ENCODE measurements at places on chromosomes 2 and 18. TPM values are rescaled to one million over a fixed set of nuclear protein-coding genes. Genes with fewer than 3 reads are reported as not detected.

Gene SIGLEC15
- polyA plus RNA-seq: 6.5 TPM

- no peaks in the 10 kb centered on the region for H3K36me3 ChIP-seq
- H3K27me3 ChIP-seq: no peaks in the 10 kb centered on the region
- H3K27ac ChIP-seq: no peak overlapping the region
- no peak for DNase-seq
- no peaks in the 10 kb centered on the region for H3K4me1 ChIP-seq
Observed at GRCh38 chr2:75920859-75921551, 210.3 kb upstream of the GCFC2 start.

DNA sequence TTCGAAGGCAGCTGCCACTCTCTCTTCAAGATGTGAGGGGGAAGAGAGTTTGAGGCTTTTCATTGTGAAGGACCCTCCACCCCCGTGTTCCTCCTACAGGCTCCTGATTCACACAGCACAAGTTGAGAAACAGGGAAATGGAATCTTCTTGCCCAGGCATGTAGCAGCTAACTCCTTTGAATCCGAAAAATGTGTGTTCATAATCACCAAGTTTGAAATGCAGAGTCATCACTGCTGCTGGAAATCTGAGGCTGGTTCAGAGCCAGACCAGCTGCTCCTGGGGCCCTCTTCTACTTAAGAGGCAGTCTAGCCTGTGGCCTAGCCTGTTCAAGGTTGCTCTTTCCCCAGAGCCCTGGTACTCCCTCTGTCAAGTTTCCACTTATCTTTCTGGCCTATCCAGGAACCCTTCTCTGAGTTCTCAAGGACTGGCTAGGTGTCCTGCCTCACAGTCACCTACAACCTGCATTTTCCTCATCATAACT, 166.4 kb downstream of the TMEM247 start:
- no peaks in the 10 kb centered on the region for H3K27me3 ChIP-seq
- H3K36me3 ChIP-seq: peaks cover 19% of the 10 kb centered on the region
- DNase-seq: no peak
- H3K4me1 ChIP-seq: no peaks in the 10 kb centered on the region
- H3K4me3 ChIP-seq: no peak overlapping the region
- no peak overlapping the region for H3K27ac ChIP-seq

Gene SRD5A2
- polyA plus RNA-seq: not detected

- no peak overlapping the region for H3K27ac ChIP-seq
- DNase-seq: no peak
- no peaks in the 10 kb centered on the region for H3K4me1 ChIP-seq
- H3K36me3 ChIP-seq: peaks cover 91% of the 10 kb centered on the region
Observed at GRCh38 chr2:161228511-161229240, 68.4 kb downstream of the TANK start.

DNA sequence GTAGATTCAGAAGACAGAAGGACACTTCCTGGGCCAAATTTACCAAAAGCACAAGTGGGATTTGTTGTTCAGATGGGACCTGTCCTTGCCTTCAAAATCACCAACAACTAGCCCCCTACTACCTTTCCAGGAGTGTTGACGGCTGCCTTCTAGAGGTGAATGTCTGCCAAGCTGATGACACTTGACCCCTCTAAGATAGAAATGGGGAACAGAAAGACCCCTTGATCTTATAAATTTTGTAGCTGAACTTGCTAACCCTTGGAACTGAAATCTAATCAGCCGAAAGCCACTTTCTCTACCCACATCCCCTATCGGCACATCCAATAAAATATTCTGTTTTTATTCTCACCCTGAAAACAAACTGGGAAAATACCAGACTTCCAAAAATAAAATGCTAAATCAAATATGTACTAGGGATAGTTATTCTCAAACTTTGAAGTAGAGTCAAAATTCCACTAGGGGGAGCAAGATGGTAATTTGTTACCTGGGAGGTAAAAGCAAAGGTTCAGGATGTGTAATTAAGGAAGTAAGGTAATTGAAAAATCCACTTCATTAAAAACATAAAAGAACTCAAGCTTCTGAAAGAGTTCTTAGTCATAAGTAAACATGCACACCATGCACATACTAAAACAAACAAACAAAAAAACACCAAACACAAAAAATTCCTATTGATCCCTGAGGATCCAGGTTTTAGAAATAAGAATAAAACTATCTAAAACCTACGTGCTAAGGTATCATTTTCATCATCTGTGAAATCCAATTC, 119.2 kb downstream of the ANKRD44 start:
- DNase-seq: peak; percentile 34
- peaks cover 18% of the 10 kb centered on the region for H3K4me1 ChIP-seq
- H3K27me3 ChIP-seq: no peaks in the 10 kb centered on the region
- no peak overlapping the region for H3K27ac ChIP-seq

Gene CD28
- 0.09 TPM for polyA plus RNA-seq

Gene LDLRAD4
- polyA plus RNA-seq: 13.5 TPM

DNA sequence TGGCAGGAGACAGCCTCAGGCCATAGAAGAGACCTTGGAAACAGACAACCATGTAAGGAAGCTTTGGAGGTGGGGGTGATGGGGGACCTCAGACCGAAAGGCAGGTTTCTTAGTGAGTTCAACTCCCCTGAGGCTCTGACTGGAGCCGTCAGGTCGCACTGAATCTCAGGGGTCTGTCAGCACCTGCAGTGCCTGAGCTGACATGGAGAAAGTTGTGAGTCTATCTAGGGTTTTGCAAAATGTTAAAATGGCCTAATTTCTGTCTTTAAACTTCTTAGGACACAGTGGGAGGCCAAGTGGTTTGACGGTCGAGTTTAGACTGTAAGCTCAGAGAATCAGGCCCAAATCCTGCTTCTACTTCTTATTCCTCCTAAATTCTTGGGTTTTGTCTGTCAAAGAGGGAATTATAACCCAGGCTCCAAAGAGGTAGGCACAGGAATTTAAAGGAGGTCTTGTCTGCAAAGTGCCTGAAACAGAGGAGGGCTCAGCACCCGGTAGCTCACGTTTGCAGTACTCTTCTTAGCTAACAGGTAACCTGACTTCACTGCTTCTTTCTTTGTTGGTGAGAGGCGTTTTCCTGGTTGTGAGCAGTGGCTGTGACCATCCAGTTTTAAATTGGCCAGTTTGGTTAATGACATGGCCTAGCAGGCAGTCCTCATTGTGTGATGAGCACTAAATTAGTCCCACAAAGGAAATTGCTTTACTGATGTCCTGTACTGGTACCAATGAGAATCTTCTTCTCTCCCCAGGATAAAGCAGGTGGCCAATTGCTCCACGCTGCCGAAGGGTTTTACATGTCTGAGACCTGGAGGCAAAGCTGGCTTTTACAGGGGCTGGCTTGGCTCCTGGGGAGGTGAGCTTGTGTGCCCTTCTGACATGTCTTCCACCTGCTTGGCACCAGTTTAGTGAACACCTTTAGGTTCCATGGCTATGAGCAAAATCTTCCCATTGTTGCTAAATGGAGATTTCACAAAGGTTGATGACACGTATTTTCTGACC, 95.7 kb downstream of the MYCN start:
- no peaks in the 10 kb centered on the region for H3K4me1 ChIP-seq
- no peak overlapping the region for H3K27ac ChIP-seq
- no peaks in the 10 kb centered on the region for H3K27me3 ChIP-seq
- no peaks in the 10 kb centered on the region for H3K36me3 ChIP-seq
- no peak overlapping the region for H3K4me3 ChIP-seq

GRCh38 chr2:48483506-48483905, 46.4 kb upstream of the STON1 start:
- peaks cover 95% of the 10 kb centered on the region for H3K36me3 ChIP-seq
- no peak overlapping the region for H3K4me3 ChIP-seq
- no peaks in the 10 kb centered on the region for H3K27me3 ChIP-seq
- DNase-seq: no peak

DNA sequence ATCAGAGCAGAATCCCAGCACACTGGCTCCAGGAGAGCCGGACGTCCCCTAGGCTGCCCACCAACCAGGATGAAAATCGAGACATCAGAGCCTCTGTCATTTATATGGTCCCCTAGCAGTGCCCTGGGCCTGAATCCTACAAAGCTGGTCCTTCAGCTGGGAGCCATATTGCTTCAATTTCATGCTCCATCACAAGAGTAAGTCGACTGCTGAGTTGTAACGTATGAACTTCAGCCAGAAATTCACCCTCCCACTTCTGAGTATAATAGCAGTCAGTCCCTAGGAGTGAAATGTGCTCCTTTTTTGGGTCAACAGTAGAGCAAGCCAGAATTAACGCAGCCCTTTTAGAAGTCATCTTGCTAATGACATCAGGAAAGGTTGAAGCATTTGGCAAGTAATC, 126.4 kb downstream of the CCBE1 start:
- H3K27me3 ChIP-seq: no peaks in the 10 kb centered on the region
- H3K36me3 ChIP-seq: no peaks in the 10 kb centered on the region
- no peak overlapping the region for H3K4me3 ChIP-seq
- no peaks in the 10 kb centered on the region for H3K4me1 ChIP-seq
- H3K27ac ChIP-seq: no peak overlapping the region
- no peak for DNase-seq

Gene POTEE
- polyA plus RNA-seq: not detected

DNA sequence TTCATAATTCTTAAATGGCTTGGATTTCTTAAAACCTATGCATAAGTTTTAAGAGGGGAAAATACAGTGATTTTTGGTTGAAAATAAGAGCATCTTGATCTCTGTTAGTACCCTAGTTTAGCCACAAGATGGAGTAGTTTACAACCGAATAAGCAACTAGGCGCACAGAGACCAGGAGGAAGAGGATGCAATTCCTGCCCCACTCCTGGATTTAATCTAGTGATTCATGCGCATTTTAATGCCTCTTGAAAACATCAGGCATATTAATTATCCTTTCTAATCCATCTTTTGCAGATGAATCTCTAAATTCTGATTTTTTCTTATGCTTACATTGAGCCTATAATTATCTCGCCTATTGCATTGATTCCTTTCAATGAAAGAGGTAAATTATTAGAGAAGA, 76.7 kb downstream of the MRPS9 start:
- no peak overlapping the region for H3K4me3 ChIP-seq
- H3K36me3 ChIP-seq: no peaks in the 10 kb centered on the region
- peak; percentile 11 for DNase-seq
- H3K27me3 ChIP-seq: no peaks in the 10 kb centered on the region

DNA sequence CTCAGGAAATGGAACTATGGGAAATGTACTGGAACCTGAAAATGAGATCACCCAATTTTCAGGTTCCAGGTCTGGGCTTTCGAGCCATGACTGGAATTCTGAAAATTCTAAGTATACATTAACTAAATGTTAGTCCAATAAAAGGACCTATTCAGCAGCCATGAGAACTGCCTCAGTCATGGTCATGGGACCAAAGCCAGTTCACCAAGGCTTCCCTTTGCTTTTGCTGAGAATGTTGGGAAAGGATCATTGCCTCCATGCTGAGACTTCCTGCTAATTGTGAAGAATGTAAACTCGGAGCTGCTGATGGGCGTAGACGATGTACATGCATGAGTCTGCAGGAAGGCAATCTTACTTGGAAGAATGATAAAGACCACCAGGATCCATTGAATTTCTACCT, 624.4 kb upstream of the SOX11 start:
- H3K36me3 ChIP-seq: no peaks in the 10 kb centered on the region
- no peak for DNase-seq
- H3K4me3 ChIP-seq: no peak overlapping the region
- no peaks in the 10 kb centered on the region for H3K4me1 ChIP-seq

DNA sequence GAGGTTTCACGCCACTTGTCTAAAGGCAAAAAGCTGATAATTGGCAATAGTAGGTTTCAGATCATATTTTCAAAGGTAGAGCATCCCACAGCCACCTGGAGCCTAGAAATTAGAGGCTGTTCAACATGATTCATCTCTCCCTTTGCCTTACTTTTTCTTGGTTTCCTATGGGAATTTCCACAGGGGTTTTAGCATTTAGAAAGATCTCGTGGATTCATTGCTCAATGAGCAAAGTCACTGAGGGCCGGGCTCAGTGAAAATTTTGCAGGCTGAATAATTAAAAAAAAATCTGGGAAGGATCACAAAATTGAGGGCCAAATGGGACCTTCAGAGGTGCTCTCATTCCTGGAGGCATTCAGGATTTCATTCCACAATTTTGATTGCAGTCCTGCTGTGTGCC, 137.1 kb downstream of the VAPA start:
- no peak for DNase-seq
- H3K4me1 ChIP-seq: peaks cover 18% of the 10 kb centered on the region
- H3K36me3 ChIP-seq: no peaks in the 10 kb centered on the region
- H3K27ac ChIP-seq: no peak overlapping the region

Gene SERPINB13
- not detected for polyA plus RNA-seq

DNA sequence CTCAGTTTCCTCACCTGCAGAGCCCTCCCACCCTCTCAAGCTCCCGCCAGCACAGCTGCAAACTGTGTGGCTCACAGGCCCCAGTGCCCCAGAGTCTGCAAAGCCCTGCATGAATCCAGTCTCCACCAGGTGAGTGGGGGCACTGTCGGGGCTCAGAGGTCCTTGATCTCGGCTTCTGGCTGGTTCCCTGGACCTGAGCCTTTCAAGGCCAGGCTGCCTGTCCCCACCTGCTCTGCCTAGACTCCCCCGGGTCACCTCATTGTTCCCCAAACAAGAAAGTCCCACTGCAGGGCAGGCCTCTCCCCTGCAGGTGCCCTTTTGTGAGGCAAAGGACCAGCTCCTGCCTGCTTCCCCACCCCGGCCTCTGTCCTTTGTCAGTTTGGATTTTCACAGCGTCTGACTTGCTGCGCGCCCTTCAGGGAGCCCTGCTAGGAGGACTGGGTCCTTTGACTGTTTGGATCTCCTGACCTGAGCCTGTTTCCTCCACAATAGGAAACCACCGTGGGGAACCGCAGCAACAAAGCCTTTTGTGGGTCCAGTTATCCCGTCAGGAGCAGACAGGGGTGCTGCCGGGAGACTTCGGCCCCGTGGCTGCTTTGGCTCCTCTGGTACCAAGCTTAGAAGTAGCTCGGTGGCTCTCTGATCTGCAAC, 200.5 kb upstream of the HDAC4 start:
- H3K27me3 ChIP-seq: no peaks in the 10 kb centered on the region
- DNase-seq: no peak
- no peak overlapping the region for H3K4me3 ChIP-seq
- peak overlapping the region; percentile 59 for H3K27ac ChIP-seq
- peaks cover 43% of the 10 kb centered on the region for H3K4me1 ChIP-seq
- no peaks in the 10 kb centered on the region for H3K36me3 ChIP-seq

GRCh38 chr2:228417526-228417925, 236.0 kb upstream of the SPHKAP start:
- no peak overlapping the region for H3K27ac ChIP-seq
- DNase-seq: no peak
- no peaks in the 10 kb centered on the region for H3K4me1 ChIP-seq
- H3K27me3 ChIP-seq: no peaks in the 10 kb centered on the region
- H3K4me3 ChIP-seq: no peak overlapping the region

- H3K4me3 ChIP-seq: no peak overlapping the region
- DNase-seq: no peak
- peaks cover 76% of the 10 kb centered on the region for H3K36me3 ChIP-seq
- no peaks in the 10 kb centered on the region for H3K4me1 ChIP-seq
- H3K27me3 ChIP-seq: no peaks in the 10 kb centered on the region
Observed at GRCh38 chr2:95087379-95087778, 34.2 kb downstream of the MRPS5 start.

GRCh38 chr2:217294211-217294610, 434.3 kb upstream of the TNP1 start:
- H3K4me1 ChIP-seq: no peaks in the 10 kb centered on the region
- H3K4me3 ChIP-seq: no peak overlapping the region
- no peak for DNase-seq
- no peaks in the 10 kb centered on the region for H3K36me3 ChIP-seq
- no peak overlapping the region for H3K27ac ChIP-seq

Gene RAB27B
- 0.13 TPM for polyA plus RNA-seq
